ENCODE measurements at places on chromosomes 6 and 20.

- DNase-seq: no peak
These were observed 16.9 kb upstream of the SLC16A10 start for GRCh38 chr6:111070105-111071005.

DNA sequence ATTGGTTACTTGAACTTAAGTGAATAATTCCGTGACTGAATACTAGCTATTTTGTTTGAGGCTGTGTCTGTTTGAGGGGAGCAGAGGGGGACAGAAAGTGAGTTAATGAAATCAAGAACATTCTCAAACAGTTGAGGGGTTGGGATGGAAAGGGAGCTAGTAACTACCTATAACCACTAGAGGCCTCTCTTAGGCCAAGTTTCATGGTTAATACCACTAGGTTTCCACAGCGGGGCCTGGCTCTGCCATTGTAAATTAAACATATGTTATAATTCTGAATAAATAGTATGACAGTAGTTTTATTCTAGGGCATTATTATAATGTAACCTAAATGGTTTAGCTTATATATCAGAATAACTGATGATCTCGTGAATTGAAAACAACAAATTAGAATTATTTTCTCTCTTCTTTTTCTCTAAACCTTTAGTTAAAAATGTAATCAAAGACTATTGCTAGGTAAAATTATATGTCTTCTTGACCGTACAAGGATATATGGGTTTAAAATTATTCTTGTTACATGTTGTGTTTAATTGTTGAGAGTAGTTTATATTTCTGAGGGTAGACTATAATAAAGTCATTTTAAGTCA is 108.1 kb downstream of the BCKDHB start:
- DNase-seq: no peak

DNA sequence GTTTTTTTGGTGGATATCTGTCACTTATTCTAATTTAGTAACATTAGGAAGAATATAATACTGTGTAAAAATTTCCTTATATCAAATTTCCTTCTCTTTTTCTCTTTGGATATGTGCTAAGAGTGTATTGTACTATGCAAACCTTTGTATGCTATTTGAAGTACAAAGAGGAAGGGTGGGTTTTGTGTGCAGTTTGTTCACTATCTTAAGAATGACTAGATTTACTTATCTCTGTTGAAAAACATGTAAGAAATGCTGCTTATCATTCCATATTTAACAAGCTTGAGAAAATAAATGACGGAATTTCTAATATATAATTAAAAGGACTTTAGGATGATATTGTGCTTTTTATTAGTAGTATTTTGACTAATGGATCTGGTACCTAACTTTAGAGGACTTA is 13.1 kb downstream of the CD2AP start:
- DNase-seq: no peak

DNA sequence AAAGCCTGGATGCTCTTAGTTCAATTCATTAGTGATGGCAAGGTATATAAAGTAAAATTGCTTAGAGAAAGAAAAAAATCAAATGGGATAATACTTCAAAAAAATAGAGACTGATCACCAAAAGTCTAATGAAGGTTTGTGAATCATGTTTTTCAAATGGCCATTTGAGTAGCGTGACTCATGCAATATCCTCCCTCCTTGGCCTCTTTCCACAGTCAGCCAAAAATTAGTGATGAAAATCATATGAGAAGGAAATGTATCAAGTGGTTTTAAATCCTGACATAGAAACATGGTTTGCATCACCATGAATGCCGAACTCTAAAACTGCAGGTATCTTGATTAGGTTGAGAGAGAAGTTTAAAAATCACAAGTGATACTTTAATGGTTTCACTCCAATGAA is 1.2 kb upstream of the COL19A1 start:
- no peak for DNase-seq

GRCh38 chr6:38198219-38198618 is 378.7 kb downstream of the ZFAND3 start:
- no peak for DNase-seq

DNA sequence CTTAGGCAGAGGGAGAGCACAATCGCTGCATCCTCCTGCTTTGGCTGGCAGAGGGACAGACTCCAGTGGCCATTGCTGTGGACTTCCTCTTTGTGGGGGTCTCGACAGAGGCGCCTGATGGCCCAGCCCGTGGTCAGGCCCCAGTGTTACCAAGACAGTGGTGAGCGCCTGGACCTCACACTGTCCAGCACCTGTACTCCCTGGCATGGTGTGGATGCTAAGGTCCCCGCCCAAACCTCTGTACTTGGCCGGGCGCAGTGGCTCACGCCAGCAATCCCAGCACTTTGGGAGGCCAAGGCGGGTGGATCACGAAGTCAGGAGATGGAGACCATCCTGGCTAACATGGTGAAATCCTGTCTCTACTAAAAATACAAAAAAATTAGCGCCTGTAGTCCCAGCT is 2.3 kb upstream of the NTSR1 start:
- DNase-seq: no peak

DNA sequence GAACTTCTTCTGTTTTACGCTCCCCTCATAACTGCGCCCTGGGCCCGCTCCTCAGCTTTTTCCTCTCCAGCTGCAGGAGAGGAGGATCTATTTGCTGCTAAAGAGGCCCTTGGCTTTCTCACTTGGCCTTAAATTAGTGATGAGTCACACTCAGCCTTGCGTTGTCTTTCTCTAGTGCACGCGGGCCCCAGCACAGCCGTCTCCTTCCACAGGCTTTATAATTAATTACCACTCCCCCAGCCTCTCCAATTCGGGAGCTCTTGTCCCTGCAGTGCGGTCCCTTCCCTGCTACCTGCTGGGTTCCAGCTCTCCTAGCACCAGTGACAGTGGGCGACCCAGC is 25.2 kb downstream of the PACSIN1 start:
- DNase-seq: no peak

DNA sequence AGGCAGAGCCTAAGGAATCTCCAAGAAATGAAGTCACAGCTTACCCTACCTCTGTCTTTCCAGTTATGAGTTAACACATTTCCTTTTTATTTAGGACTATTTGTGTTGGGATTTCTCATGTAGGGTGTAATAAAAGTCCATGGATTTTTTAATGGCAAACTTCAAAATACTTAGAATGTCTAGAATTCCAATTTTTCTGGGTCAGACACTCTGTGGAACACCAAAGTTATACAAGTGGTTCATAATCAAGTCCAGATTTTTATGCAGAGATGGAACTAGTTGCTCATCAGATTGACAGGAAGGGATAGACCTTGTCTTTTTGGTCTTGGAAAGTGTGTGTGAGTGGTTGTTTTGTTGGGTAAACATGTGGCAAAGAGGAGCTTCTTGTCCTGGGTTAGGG is 303.5 kb upstream of the RNF24 start:
- DNase-seq: no peak

- no peak for DNase-seq
These were observed 1262.5 kb upstream of the CITED2 start for GRCh38 chr6:140636908-140637402.

- DNase-seq: no peak
These were observed 4.8 kb upstream of the SRSF12 start for GRCh38 chr6:89122625-89123024.

- no peak for DNase-seq
These were observed 50.8 kb downstream of the MC3R start for GRCh38 chr20:56299362-56299761.

DNA sequence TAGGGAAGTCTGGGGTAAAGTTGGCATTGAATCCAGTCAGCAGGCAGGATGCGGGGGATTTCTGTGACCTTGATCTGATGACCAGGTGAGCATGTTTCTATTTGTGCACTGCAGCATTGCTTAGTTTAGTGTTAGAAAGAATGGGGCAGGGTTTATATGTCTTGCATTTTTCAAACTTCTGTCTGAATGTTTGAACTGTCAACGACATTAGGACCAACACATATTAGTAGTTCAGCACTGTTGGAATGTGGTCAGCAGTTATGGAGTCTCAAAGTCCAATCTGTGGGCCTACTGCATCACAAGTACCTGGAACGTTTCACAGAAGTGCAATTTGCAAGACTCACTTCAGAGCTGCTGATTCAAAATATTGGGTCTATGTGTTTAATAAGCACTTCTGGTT is 276.6 kb upstream of the BMP2 start:
- DNase-seq: no peak

- no peak for DNase-seq
These were observed 40.9 kb downstream of the PHACTR3 start for GRCh38 chr20:59645271-59645670.

DNA sequence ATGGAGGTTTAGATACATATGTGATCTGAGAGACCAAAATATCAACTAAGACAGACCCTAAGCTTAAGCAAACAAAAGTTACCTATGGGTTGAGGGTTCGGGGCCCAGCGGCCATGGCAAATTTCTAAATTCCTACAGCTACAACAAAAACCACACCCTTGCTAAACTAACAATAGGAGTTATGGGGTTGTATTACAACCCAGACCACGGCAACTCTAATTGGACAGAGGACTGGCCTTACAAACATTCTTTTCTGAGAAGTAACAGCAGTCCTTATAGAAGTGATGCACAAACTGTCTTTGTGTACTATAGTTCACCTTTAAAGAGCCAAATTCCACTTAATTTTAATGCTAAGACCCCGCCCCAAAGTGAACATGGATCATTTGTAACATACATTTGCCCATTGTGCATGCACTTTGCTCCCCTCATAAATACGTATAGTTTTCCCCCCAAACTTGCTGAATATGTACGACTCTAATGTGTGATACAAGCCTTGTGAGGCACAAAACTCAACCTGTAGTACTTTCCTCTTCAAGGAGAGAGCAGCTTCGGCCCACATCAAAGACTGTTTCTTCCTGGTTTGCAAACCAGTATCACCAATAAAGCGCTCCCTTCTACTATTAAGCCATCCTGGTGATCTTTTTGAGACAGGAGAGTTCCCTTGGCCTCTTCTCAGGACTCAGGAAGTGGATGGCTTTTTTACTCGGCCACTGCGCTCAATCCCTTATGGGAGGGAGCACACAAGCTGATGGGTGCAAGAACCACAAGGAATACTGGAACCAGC is 25.6 kb upstream of the MBOAT1 start:
- no peak for DNase-seq

DNA sequence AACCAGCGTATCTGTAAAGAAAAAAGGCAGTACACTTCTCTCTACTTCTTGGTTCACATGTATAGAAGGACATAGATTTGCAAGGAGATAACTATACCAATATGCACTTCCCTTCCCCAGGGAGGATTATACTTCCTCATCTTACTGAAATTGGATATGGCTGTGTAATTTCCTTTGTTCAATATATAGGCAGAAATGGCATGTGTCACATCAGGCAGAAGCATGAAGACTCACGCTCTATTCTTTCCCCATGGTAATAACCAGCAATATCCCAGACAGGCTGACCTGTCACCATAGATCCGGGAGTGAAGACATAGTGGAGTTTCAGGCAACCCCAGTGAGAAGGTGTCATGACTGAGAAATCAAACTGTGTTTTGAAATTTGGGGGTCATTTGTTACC is 518.3 kb downstream of the KIF16B start:
- DNase-seq: no peak

DNA sequence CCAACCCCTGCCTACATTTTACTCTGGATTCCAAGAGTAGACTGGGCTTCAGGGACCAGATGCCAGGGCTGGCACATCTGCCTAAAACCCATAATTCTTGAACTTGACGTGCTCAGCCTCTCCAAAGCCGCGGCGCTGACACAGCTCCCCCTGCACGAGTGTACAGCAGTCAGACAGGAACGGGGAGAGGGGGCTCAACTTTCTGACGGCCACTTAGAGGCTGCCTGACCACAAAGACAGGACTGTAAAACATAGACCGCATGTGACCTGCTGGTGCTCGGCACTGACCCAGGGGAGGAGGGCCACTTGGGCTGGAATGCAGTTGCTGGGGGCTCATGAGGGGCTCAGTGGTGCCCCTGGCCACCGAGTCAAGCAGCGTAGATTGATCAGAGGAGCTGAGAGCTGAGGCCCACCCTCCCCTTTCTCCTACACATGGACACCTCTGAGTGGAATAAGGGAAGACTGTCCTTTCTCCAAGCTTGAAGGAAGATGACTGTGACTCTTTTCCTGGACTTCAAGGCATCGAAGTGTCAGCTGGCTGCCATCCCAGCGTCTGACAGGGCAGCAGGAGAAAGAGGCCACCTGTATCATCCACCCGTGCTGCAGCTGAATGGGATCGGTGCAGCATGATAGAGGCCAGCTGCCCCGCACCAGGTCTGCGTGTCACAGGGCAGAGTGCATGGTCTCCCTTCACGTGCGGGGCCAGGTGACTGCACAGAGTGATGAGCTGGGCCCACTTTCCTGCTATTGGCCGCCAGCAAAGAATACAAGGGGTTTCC is 171.3 kb upstream of the AGPAT4 start:
- peak; percentile 22 for DNase-seq

- DNase-seq: peak; percentile 42
These were observed 568 bp downstream of the PREP start for GRCh38 chr6:105402090-105402938.

DNA sequence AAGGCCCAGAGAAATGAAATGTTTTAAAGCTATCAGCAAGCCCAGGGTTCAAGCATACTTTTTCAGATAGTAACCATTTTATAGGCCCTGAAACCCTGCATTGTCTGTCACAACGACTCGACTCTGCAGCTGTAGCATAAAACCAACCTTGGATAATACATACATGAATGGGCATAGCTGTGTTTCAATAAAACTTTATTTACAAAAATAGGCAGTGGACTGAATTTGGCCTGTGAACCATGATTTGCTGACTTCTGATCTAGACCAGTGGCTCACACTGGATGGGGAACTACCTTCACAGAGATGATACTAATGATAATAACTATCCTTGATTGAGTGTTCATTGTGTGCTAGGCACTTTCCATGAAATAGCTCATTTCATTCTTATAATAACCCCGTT is 97.3 kb upstream of the ZNFX1 start:
- DNase-seq: no peak

DNA sequence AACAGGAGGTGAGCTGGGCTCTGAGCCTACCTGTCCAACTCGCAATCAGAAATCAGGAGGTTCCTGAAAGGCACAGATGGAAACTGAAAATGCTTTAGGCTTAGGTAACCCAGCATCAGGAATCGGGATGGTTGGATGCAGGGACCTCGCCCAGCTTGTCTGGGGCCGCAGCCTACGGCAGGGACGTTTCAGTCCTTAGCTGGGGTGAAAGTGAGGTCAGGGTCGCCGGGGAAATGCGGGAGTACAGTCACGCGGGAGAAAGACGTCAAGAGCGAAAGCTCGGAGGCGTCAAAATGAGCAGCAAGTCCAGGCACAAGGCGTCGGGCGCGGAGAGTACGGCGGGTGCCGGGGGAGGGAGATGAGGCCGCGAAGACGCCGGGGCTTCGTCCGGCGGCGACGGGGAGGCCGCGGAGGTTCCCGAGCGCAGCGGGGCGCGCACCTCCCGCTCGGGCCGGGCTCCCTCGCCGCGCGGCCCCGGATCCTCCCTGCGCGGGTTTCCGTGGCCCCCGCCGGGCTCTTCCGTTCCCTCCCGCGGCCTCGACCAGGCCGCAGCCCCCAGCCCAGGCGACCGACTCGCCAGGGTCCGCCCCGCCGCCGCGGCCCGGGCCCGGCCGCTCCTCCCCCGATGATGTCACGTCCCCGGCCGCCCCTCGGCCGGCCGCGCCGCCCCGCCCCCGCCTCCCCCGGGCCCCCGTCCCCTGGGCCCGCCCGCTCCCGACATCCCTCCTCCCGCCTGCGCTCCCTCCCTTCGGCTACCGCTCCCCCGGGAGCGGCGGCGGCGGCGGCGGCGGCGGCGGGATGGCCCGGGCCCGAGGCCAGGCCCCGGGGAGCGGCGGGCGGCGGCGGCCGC is at the start of gene EBF4:
Gene EBF4 (plus strand): TSS at position 745 of the 850 bp plus-strand sequence. CDS start 866 bp downstream, outside the sequence.
- peak; percentile 42 for DNase-seq
